Fibroblast of pulmonary artery (primary cell): ENCODE measurements at places on chromosomes 3 and 15.

DNA sequence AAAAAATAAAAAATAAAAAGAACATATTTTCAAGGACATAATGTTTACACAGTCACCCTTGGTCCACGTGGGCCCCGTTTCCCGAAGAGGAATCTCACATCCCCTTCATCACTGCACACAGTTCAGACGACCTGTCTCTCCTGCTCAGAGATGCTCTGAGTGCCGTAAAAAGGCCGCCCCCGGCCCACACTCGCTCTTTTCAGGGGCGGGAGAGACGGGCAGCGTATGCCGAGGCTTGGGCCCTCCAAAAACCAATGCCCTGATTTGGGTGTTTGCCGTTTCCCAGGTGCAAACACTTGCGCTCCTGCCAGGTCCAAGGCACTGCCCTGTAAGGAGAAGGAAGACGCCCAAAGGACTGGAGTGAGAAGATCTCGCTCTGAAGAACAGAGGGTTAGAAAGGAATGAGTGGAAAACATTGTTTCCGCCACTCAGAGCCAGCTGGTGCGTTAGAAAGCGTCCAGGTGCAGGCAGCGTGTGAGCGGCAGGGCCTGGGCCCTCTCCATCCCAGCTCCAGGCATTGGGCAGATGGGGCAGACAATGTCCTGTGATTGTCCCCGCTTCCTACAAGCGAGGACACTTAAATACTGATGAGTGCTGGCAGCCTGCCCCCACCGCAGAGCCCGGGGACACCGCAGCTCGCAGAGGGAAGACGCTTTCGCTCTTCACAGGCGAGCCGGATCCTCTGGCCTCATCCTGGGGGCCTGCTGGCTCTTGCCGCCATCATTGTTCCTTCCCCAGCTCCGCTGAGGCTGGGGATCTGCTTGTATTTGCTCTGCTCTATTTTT lies 53.2 kb downstream of the NIPA2 start:
- no peak for DNase-seq

DNA sequence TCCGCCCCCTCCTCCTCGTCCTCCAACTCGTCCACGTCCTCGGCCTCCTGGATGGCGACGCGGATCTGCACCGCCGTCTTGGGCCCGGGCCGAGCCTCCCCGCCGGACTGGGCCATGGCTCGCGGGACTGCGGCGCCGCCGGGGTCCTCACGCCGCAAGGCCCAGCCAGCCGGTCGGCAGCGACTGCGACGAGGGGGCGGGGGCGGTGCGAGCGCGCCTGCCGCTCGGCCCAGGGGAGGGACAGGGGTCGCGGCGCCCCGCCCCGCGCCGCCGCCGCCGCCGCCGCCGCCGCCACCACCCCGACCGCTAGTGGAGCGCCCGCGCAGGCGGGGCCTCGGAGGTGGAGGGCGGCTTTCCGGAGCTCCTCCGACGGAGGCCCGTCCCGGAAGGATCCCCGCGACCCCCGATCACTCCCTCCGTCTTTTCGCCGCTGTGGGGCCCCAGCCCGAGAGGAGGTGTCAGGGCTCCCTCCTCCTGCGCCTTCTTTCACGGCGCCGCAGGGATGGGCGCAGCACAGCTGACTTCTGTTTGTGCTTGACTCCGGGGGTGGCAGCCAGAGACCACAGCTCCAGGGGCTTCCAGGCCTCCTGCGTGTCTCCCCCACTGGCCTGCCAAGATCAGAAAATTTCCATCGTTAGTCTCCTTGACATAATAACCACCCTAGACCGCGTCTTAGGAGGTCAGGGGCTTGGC lies at the start of gene LARP6:
LARP6 (minus strand) TSS at position 185 of the 693 bp plus-strand sequence; CDS start at position 116, 69 bp downstream.
- DNase-seq: peak; percentile 38

GRCh38 chr15:84813931-84814330 lies 3.2 kb upstream of the ALPK3 start:
- no peak for DNase-seq

DNA sequence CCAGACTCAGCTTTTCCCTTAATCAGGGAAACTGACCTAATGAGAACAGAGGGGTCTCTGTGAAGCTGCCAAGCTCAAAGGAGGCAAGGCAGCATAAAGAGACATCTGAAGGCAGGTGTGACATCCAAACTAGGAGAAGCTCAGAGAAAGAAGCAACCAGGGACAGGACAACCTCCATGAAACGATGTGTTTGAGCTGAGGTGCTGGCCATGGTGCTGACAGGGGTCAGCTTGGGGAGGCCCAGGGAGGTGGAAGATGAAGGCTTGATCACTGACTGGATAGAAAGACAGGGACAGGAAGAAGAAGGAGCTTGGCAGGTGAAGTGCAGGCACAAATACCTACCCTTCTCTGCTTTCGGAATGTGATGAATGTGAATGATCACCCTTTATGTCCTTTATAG lies 179.5 kb upstream of the NSMCE3 start:
- DNase-seq: peak; percentile 10

DNA sequence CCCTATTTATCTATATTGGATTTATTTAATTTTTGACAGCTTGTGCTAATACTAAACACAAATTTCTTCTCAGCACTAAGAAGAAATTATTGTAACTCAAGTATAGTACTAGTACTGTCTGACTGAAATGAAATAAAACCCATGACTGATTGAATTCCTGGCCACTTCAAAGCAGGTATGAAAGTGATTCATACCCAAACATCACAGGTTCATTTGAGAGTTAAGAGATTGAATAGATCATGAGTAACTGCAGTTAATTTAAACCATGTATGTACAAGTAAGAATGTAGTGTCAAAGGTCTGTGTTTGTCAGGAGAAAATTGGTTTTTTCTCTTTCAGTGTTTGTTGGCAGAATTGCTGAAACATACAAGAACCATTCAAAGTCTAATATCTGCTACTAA lies 332.0 kb upstream of the GRM7 start:
- no peak for DNase-seq

DNA sequence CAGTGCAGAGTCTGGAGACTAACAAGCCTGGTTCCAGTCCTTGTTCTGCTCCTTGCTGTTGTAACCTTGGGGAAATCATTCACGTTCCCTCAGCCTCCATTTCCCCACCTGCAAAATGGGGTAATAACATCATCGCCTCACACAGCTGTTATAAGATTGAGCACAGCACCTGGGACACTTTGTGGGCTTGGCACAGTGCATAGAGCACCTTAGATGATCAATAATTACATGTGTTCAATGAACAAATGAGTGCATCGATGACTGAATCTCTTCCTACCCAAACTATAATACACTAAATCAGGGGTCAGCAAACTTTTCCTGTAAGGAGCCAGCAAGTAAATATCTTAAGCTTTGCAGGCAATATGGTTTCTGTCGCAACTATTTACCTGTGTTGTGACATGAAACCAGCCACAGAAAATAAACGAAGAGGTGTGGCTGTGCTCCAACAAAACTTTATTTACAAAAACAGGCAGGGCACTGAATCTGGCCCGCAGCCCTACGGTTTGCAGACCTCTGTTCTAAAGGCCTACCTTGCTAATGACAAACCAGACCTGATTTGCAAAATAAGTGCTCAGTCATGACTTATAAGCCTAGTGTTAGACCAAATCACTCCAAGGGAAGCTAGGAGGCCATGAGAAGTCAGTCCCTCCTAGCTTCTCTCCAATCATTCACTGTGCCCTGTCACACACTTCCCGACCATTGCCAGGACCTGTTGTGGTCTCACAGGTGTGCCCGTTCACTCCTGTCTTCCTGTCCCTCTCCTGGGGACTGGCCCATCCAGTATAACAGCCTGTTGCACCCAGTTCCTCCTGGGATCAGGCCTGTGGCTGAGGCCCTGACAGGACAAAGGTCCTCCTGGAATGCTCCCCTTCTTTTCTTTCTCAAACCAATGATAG lies 149.4 kb upstream of the WNT5A start:
- DNase-seq: no peak

GRCh38 chr3:122546151-122546550 lies 17.9 kb downstream of the PARP9 start:
- no peak for DNase-seq

DNA sequence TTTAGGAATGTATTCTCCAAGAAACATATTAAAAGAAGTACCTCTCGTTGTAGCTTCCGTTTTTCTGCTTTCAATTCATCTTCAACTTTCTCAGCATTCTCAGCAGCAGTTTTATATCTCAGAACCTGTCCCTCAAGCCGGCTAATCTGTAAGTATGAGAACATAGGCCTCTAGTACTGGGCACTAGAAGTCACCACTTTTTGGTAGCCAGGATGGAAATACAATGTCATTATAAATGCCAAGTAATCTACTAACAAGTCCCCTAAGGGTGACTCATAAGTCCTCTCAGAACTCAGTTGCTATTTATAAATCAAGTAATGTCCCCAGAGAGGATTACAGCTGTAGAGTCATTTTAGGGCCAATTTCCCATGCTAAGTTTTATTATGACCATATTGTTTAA lies 61.1 kb downstream of the MLH1 start:
- peak; percentile 65 for DNase-seq
